ENCODE measurements at places on chromosomes 1 and 21.

GRCh38 chr1:105427543-105427942 lies 1628.9 kb upstream of the PRMT6 start:
- no peak for DNase-seq

DNA sequence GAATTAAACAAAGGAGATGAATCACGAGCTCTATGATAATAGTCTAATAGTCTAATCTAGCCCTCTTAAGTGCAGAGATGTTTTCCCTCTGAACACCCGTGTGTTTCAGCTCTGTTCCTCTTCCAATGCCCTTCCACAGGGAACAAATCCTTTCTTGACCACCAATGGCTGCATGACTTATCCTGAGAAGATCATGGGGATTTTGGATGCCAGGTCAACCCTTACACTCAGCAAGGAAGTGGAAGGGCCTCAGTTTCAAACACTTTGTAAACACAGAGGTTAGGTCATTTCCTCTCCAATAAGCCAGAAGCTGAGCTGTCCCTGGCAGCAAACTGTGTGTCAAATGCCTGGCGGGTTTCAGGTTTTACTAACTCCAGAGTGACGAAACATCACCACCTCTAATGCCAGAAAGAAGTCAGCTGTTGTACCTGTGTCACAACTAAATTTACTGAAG lies 200.0 kb downstream of the GABPA start:
- DNase-seq, result peak; percentile 67

DNA sequence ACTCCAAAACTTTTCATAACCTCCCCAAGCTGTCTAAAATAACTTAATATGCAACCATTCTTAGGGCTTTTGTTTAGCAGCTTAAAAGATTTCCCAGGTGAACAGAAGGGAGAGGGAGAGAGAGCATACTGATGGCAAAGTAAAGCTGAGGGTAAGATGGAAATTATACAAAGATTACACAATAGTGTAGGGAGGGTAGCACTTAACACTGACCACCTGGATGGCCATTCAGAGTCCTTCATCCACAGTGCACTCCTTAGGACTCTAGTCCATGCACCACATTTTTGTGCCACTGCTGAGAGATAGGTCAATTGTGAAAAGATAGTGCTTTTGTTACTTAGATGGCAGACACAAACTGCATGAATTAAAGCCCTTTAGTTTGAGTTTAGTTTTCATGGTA lies 574.6 kb downstream of the LMO4 start:
- no peak for DNase-seq

- no peak for DNase-seq
Observed at GRCh38 chr1:32786856-32787255, 30.3 kb downstream of the YARS1 start.

- no peak for DNase-seq
Observed at GRCh38 chr21:29077651-29078090, 4.2 kb upstream of the CCT8 start.

DNA sequence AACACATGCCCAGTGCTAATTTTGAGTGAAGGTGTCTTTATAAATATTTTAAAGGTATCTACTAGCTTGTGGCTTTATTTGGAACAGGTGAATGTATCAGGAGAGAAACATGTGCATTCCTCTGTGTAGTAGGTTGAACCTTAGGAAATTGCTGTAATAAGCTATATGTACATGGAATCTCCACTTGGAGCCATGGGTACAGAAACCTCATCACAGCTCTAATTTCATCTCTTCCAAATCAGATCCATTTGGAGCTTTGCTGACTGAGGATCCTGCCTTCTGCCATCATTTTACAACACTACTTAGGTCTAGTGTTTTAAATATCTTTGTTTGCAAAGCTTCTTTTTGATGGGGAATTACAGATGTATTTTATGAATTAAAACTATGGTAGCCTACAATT lies 2.1 kb downstream of the KCNK2 start:
- DNase-seq, result no peak

- no peak for DNase-seq
Observed at GRCh38 chr1:6282577-6283270, 21.8 kb upstream of the GPR153 start.

DNA sequence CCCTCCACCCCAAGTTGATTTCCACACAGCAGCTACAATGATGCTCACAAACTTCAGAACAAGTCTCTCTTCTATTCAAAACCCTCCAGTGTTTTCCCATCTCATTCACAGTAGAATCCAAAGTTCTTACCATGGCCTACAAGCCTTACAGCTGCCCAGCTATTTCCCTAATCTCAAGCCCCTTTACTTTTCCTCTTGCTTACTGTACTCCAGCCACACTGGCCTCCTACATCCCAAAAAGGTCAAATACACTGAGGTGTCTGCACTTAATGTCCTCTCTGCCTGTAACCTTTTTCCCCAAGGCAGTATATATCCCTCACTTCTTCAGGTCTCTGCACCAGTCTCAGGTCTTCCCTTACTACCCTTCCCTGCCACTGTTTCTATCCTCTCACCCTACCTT lies 2.6 kb downstream of the RAP1A start:
- no peak for DNase-seq

GRCh38 chr21:38440746-38441145 lies 57.5 kb downstream of the ERG start:
- DNase-seq, result no peak

- DNase-seq, result no peak
Observed at GRCh38 chr1:245933431-245934045, 573.5 kb downstream of the SMYD3 start.

DNA sequence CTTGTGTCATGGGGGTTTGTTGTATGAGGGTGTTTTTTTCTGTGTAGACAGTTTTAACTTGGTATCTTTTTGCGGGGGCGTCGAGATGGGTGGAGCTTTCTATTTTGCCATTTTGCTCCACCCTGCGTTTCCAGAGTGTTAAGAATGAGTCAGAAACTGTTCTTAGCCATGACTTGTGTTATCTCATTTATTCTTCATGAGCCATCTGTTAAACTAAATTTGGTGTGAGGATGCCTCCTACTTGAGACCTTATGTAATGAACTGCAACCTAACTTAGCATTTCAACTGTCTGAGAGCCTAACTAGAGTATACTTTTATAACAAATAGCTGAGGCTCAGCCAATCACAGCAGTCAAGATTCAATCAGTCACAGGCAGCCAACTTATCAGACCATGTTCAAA lies 1873.5 kb downstream of the NCAM2 start:
- no peak for DNase-seq

DNA sequence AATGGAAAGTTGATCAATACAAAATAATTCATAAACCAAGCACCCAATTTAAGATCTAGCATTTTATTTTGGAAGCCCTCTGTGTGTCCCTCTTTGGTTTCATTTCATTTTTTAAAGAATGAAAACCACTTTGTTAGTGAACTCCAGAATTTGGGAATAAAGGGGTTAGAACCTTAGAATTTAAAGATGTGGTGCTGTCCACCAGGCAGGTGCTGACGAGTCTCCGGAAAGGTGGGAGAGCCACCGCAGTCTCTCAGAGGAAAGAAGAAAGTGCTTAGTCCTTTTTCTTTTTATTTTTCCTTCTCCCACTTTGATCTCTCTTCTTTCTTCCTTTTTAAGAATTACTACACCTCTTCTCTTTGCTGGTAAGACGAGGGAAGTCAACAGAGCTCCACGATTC lies 20.5 kb upstream of the HIVEP3 start:
- no peak for DNase-seq

DNA sequence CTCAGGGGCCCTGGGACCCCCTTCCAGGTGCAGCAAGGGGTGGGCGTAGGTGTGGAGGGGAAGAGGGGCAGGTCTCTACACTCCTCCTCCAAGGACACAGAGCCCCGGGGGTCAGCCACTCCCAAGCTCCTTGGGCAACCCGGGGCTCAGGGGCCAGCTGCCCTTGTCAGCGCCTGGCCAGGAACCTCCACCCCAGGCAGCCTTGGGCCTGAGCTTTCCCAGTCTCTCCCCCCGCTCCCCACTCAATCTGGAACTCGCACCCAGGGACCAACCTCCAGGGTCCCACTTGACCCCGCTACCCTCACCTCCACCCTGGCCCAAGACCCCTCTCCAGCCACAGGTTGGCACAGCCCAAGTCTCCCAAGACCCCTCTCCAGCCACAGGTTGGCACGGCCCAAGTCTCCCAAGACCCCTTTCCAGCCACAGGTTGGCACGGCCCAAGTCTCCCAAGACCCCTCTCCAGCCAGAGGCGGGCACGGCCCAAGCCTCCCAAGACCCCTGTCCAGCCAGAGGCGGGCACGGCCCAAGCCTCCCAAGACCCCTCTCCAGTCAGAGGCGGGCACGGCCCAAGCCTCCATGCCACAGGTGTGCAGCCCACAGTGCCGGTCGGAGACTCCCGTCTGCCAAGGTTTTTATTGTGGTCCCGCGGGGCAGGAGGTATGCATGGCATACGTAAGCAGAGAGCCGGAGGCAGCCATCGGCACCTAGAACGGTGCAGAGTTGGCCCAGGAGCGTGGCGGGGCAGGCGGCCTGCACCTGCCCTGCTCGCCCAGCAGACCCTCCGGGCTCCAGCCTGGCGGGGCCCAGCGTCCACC lies 3.0 kb downstream of the TNFRSF4 start:
- DNase-seq, result peak; percentile 15

DNA sequence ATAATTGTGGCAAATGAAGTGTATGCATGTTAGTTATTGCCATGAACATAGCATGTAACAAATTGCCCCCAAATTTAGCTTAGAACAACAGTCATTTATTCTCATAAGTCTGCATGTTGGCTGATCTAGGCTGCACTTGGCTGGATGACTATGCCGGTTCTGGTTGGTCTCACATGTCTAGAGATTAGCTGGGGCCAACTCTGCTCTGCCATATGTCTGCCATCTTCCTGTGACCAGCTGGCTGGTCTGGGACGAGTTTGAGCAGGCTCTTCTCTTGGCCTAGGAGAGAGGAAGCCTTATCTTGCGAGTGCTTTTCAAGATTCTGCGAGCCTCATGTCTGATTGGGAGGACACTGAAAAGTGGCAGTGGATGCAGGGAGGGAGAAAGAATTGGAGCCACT lies 198.3 kb upstream of the FAM78B start:
- DNase-seq, result no peak

DNA sequence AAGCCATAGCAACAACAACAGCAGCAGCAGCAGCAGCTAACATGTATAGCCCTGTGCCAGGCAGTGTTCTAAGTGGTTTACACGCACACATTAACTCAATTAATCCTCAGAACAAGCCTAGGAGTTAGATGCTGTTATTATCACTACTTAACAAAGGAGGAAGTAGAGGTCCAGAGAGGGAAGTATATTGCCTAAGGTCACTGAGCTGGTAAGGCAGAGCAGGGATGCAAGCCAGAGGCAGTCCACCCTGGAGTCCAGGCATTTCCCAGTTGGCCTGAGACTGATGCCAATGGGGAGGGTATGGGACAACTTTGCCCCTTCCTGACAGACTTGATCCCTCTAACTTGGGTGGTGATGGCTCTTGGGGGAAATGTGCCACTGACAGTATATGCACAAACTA lies 6.8 kb downstream of the CDC14A start:
- DNase-seq, result no peak

DNA sequence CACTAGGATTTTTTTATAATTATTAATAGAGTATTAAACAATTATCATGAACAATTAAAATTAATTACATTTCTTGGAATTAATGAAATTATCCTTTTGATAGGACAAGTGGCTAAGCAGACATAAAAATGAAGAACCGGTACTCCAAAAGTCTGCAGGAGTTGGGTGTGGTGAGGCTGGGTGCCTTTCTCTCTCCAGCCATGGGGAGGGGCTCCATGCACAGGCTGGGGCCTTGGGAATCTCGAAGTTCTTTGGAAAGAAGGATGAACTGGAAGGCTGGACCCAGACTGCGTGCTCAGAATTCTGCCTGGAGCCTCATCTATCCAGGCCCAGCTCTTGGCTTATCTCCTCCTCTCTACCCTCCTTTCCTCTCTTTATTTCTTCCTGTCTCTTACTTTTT lies 94.1 kb downstream of the ACTL8 start:
- DNase-seq, result no peak

GRCh38 chr1:27430903-27431600 lies 38.6 kb downstream of the GPR3 start:
- DNase-seq, result no peak

DNA sequence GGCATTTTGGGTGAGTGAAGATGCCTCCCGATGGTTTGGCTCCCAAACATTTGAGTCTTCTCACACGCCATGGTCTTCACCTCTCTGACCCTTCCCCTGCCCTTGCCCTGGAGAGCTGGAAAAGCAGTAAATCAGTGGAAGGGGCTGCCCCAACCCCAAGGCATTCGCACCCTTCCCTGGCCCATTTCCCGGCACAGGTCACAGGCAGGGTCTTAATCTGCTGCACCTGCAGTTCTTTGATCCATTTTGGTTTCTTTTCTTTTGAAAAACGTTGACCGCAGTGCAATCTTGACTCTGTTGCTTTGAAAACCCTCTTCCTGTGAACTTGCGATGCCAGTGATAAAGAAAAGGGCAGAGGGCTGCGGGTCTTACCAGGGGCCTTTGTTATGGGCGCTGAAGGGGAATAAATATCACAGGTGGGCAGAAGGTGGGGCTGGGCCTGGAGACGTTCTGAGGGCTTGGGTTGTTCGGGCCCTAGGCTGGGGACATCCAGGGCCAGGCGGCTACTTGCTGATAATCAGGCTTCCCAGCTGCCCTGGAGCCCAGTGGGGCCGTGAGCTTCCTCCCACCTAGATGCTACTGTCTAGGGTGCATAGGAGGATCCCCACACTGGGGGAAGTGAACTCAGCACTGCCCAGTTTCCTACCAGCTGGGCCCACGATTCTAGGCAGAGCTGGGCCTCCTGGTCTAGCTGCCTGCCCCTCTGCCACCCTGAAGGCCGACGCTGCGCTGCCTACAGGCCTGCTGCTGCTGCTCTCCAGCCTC lies 38.6 kb upstream of the EPS8L3 start:
- no peak for DNase-seq

DNA sequence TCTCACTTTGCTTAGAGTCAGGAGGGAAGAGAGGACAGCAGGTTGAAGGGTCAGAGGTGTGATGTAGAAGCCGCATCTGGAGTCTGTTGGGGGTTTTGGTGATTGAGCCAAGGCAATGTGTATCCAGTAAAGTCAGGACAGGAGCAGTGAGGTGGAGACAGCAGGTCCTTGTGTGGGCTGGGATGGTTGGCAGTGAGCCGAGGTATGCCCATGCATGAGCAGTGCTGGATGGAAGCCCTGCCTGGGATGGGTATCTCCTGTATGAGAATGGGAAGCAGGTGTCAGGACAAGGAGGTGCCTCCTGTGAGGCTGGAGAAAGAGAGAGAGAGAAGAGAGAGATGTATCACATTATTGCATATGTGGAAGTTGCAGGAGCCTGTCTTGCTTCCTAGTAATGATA lies 90.0 kb downstream of the OBSCN start:
- no peak for DNase-seq

- no peak for DNase-seq
Observed at GRCh38 chr1:210702506-210702905, 373.8 kb downstream of the HHAT start.

DNA sequence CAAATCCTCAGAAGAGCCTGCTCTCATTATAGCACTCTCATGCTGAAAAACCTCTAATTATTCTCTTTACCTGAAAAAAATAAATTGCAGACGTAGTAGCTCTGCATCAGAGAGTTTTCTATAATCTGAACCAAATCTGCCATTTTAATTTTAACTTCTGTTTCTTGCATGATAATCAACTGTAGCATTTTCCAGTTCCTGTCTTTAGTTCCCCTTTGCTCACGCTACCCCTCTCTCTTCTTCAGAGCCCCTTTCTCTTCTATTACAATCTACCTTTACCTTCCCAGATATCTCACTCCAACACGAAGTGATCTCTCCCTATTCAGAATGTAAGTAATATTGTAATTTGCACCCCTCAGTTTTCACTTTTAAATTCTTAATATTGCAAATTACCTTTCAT lies 31.4 kb downstream of the FMO1 start:
- no peak for DNase-seq
